ENCODE measurements at places on chromosomes 2 and 18.

- no peak for DNase-seq
Observed at GRCh38 chr18:49654347-49654746, 92.5 kb downstream of the LIPG start.

DNA sequence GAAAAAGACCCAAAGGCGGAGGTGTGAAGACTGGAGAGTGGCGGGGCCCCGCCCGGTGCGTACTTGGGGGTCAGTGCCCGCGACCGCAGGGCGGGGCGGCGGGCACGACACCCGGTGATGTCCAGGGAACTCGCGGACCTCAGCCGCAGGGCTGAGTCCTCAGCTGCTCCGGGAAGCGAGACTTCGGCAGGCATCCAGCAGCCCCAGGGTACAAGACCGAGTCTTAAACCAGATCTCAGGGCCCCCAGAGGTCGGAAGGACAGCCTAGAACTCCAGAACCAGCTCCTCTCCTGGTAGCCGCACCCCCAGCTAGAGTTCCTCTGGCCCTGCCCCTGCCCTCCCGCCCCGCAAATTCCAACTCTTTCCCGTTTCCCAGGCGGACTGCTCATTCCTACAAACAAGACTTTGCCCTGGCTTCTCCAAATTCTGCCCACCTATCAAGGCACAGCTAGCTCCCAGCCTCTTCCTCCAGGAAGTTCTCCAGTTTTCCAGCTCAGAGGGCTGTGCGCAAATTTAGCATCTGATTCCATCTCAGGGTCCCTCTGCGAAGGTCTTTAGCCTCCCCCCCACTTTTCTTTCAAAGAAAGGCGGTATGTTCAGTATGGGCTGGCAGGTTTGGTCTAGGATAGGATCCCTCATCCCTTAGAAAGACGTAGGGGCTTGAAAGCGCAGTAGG is 26.0 kb upstream of the NOTO start:
- no peak for DNase-seq

DNA sequence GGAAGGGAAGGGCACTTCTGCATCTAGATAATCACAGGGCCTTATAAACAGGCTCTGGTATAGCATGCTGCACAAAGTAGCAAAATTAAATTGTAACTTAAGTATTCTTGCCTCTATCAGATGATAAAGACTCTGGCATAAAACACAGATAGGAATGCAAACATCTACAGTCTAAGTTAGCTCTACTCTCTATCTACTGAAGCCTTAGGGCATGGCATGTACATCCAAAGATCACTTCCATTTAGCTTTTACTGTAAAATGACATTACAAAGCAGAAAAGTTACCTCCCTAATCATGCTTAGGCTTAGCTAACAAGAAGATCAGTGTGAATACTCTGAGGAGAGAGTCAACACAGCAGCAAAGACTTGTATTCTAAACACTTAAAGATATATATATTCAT is 90.7 kb downstream of the NOL10 start:
- no peak for DNase-seq

DNA sequence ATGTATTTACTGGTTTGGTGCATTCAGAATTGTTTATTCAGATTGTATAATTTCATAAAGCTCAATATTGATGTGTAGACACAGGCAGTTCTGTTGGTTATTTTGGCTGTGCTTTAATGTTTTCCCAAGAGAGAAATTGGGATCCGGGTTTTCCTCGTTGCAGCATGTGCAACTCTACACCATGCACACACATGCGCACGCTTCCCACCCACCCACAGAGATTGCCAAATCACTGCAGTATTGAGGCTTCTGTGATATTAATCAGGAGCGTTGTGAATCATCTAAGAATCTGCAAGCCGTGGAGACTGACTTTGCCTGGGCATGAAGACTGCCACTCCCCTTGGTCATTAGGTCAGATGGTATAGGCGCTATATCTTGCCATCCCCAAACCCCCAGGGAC is 571.5 kb downstream of the SLC4A3 start:
- DNase-seq: no peak

DNA sequence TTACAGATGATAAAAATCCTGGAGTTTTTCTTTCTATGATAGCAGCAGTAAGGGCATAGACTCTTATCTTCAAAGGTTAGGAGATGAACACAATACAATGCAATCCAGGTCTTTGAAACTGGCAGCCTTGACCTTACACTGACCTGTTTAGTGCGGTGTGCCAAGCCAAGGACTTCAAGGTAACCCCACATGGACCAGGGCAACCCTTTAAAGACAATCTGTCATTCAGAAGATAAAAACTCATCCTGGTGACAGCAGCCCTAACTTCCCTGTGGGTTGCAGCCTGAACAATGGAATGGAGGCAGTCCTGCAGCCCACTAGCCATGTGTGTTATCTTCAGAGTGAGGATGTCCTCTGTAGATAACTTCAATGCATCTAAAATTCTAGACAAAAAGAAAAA is 78.1 kb downstream of the RTTN start:
- no peak for DNase-seq

DNA sequence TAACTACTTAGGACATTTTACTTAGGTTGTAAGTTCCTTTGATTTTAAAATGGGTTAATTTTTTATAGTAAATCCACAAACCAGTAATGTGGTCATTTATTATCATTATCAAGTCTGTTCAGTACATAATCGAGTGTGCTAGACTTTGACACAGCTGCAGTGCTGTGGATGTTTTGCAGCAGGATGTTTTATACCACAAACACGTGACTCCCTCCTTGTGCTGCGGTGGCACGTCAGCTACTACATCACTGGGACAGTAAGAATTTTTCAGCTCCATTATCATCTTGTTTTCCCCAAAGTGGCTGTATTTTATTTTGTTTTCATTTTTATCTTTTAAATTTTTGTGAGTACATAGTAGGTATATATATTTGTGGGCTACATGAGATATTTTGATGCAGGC is 70.0 kb downstream of the ATP9B start:
- no peak for DNase-seq

- DNase-seq: no peak
Observed at GRCh38 chr18:51619283-51619682, 421.8 kb upstream of the MEX3C start.

GRCh38 chr18:75868031-75868430 is 440.5 kb upstream of the SMIM21 start:
- DNase-seq: no peak

- DNase-seq: no peak
Observed at GRCh38 chr2:23689891-23690290, 237.0 kb downstream of the ATAD2B start.

DNA sequence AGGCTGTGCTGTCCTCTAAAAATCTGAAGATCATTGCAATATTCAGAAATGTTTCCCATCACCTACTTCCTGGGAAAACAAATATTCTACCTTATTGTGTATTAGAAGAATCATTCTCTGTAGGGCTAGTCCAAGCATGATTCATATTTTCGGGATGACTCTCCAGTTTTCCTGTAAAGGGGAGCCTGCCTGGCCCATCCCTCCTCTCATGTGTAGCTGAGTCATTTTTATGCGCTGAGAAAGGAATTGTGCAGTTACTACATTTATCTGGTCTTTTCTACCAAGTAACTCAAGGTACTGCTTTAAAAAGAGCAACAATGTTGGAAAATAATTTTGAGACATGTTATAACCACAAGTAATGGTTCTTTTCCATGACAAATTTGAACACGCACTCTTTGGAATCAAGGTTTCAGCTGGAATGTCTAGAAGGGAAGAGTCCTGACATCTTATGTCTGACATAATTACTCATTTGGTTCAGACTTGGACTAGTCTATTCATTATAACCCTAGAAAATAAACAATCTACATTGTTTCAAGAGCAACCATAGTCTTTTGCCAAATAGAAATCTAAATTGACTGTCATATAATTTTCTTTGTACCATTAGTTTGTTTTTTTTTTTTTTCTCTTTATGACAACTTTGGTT is 6.6 kb downstream of the DSG3 start:
- no peak for DNase-seq

GRCh38 chr2:159209341-159210306 is 76.9 kb downstream of the WDSUB1 start:
- DNase-seq: no peak

GRCh38 chr18:50377061-50377798 is 2.4 kb downstream of the SKA1 start:
- DNase-seq: no peak

- DNase-seq: no peak
Observed at GRCh38 chr18:79242246-79242645, 153.5 kb upstream of the NFATC1 start.

GRCh38 chr2:143844986-143845385 is 674.9 kb downstream of the ZEB2 start:
- DNase-seq: no peak

GRCh38 chr2:79432731-79433146 is 80.1 kb upstream of the CTNNA2 start:
- peak; percentile 61 for DNase-seq

GRCh38 chr18:35889677-35890076 is 82.8 kb upstream of the RMP24 start:
- DNase-seq: no peak

- DNase-seq: no peak
Observed at GRCh38 chr2:19369341-19369955, 11.0 kb upstream of the OSR1 start.

DNA sequence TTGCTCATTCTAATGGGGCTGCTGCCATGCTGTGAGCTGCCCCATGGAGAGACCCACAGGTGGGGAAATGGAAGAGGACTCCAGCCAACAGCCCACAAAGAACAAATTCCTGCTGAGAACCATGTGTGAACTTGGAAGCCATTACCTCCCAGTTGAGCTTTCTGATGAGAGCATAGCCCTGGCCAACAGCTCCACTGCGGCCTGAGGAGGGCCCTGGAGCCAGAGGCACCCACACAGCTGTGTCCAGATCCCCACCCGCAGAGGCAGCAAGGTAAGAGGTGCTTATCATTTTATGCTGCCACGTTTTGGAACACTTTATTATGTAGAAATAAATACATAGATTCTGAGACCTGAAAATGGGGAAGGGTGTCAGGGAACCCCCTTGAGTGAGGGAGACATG is 44.2 kb upstream of the OTOS start:
- DNase-seq: no peak

DNA sequence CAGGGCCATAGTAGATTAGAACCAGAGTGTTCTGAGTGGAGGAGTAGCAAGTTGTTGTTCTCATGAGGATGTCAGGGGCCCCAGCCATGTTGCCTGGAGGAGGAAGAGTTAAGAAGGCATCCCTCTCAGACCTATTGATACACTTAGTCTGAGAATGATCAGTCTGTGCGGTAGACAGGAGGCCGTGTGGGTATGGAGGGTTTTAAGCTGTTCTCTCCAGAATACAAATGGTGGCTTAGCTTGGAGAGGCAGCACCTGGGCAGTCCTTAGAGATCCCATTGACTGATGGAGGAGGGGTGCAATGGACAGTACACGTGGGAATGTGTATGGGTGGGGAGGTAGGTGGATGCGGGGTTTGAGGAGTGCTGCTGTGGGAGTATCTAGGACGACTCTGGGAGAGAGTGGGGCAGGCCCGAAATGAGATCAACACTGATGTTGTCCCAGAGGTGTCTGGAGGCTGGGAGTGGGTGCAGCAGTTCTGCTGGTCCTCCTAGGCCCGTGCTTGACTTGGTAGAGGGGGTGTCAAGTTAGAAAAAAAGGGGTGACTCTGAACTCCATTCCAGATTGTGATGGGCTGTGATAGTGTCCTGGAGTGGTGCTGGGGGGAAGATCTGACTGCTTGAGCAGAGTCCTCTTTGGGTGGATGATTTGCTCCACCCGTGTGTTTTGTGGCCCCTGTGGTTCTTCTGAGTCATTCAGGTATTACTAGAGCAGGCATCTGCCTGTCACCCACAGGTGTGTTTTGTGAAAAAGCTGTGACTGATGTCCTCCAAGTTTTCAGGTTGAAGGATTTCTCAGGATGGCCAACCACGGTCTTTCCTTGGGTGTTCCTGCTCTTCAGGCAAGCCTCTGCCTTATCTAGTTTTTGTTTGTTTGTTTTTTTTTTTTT is 44.7 kb downstream of the C2orf42 start:
- DNase-seq: no peak

GRCh38 chr2:211216221-211216620 is 659.8 kb downstream of the CPS1 start:
- no peak for DNase-seq

- DNase-seq: no peak
Observed at GRCh38 chr2:154549869-154550268, 148.6 kb upstream of the KCNJ3 start.

DNA sequence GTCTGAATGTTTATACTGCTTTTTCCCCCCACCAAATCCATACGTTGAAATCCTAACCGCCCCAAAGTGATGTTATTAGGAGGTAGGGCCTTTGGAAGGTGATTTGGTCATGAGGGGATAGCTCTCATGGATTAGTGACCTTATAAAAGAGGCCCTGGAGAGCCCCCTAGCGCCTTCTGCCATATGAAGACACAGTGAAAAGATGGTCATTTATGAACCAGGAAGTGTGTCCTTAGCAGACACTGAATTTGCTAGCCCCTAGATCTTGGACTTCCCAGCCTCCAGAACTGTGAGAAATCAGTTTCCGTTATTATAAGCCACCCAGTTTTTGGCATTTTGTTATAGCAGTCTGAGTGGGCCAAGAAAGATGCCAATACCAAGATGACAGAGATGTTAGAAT is 7.2 kb upstream of the TSN start:
- no peak for DNase-seq

DNA sequence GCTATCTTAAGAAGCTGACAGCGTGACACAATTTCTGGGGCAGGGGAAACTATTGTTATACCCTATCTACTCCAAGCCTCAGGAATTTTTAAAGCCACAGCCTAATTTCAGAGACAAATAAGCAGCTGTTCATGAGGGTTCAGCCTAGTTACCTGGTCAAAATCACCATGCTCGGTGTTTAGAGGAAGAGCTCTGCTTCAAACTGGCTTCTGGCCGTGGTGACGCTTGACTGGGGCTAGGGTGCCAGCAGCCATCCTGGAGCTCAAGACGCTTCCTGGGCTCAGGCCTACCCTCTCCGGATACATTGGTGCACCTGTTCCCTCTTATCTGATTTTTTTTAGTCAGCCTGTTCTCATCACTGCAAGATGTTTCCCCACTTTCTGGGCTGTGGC is 41.7 kb downstream of the FRZB start:
- DNase-seq: no peak

DNA sequence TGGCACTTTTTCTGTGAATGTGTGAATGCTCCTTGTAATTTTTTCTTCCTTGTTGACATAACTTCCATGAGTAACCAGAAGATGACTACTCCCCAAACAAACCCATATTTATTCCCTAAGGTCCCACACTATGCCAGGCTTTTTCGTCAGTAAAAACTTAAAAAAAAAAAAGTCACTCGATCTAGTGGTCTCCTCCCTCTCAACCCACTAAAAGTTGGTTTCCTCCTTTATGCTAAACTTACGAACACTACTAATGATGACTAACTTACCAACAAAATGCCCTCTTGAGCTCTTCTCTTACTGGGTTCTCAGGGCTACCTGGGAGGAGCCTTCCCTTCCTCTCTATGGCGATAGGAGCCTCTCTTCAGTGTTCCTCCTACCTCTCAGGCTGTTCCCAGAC is 18.2 kb downstream of the ACVR1 start:
- no peak for DNase-seq

DNA sequence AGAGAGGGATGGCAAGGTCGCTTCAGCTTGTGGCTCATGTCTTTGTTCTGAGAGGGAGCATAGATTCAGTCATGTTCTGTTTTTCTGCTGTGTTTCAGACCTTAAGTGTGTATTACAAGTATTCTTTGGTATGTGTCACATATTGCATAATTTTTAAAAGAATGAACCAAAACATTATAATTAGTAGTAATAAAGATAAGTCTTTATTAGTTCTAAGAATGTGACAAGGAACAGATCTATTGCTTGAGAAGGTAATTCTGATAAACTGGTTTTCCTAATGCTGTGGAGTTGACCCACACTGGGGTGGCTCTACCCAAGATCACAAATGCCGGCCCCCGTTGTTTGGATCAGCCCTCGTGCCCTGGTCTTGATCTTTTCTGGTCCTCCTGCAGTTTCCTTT is 124.3 kb upstream of the FOSL2 start:
- no peak for DNase-seq

- no peak for DNase-seq
Observed at GRCh38 chr2:120785228-120785966, 49.7 kb downstream of the GLI2 start.
